ENCODE measurements at places on chromosomes 5 and 9.
A peak's percentile ranks its signal among the peaks of the same experiment; 100 is the strongest.

GRCh38 chr5:7881091-7881490 lies 12.1 kb downstream of the MTRR start:
- no peak for DNase-seq

DNA sequence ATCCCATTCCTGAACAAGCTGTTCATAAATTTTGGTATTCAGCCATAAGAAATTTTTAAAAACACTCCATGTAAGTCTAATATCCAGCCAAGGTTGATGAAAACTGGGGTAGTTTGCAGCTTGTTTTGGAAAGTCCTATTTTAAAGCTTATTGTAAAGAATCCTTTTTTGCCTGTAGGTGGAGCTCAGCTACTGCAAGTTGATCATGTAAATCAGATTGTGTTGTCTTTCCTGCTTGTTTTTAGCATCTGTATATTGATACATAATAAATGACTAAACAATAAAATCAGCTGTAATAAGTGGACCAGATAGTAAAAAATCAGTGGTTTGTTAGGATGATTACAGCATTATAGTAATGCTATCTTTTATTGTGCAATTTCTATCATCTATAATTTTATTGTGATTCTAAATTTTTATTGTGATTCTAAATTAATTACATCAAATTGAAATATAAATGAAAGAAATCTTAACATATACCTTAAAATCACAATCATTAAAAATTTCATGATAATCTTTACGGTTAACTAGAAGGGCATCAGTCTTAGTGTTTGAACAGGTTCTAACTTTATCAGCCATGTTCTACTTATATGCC lies 42.4 kb downstream of the CWC27 start:
- DNase-seq = peak; percentile 3

DNA sequence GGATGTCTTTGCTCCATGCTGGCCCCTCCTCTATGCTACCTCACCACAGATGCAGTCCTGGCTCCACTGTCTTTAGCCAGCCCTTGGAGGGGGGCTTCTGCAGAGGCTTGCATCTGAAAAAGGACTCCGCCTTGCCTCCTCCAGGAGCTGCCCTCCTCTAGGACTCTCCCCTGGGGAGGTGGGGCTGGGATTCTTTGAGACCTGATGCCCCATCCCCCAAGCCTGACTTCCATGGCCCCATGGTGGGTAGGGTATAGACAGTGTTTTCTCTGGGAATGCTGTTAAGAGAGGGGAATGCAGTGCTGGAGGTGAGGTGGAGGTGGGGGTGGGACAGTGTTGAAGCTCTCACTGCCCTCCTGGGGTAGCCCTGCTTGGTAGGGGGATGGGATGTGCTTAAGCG lies 14.3 kb downstream of the JADE2 start:
- DNase-seq = no peak

DNA sequence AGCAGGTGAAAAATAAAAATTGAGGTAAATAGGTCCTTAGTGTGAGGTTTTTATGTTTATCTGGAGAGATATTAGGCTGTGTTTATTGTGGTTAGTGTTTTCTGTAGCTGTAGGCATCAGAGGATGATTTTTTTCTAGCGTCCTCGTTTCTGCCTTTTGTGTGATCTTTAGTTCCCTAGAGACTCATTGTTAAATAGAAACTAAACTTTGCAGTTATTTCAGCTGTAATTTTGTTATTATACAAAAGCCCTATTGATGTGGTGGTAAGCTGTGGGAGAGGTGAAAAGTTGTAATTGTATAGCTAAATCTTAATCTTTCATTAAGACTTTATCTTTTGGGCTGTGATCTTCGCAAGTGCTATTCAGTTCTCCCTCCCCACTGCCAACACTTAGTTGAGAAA lies 340.3 kb downstream of the CYLC2 start:
- no peak for DNase-seq

GRCh38 chr9:134389642-134390041 lies 63.4 kb downstream of the RXRA start:
- DNase-seq = no peak

DNA sequence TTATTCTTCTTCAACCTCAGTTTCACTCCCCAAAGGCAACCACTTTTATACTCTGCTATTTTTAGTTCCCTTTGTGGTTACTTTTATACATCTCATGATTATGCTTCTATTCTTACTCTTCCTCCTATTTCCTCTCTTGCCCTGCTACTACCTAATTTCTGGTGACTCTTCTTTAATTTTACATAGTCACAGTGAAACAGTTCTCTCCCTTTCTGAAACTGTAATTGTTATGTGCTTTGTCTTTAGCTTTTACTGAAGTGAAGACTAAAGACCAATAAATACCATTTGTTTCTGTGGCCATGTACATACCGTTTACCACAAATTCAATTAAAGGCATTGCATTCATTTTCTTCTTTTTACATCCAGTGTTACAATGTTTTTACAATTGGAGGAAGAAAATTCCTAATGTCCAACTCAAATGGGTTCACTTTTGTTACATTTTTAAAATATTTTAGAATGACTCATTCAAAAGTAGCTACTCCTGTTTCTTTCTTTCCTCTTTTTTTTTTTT lies 410.6 kb downstream of the PSAT1 start:
- no peak for DNase-seq

DNA sequence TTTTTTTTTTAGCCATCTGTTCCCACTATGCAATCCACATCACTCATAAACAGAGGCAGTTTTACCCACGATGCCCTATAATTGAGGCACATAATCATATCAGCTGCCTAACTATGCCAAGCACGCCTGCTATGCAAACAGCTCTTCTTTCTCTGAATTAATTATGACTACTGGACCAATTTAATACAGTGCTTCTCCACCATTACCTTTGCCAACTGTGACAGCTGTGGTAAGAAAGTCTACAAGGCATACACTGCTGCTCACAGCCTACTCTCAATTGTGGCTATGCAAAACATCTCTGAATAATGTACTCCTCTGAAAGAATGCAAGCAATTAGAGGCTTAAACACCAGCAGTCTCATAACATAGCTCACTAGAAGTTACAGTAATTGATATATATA lies 97.1 kb downstream of the DTWD2 start:
- no peak for DNase-seq

DNA sequence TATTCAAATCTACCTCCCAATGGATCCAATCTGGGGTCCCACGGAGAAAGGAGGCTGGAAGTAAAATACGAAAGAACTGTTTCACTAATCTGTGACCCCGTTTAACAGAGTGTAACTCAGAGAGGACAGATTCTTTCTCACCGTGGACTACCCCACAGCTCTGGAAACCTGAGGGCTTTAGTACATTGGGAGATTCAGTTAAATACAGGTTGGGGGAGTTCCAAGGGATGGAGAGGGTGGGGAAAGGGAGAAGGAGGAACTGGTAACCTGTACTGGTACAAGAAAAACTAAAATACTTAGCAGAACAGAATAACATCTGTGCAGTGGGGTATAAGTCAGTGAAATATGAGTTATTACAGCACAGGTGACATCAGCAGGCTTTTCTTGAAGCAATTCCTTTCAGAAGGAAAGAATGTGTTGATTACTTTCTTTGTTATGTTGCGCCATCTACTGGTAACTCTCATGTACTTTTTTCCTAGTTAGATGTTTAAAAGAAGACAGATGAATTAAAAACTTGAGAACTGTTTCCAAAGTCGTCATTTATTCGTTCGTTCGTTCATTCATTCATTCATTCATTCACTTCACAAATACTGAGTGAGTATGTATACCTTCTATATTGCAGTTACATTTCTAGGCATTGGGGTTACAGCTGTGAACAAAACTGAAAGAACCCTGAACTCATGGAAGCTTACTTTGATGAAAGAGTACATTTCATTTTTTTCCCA lies 30.0 kb upstream of the STOM start:
- DNase-seq = no peak

GRCh38 chr9:20395651-20396050 lies 226.6 kb downstream of the MLLT3 start:
- no peak for DNase-seq

DNA sequence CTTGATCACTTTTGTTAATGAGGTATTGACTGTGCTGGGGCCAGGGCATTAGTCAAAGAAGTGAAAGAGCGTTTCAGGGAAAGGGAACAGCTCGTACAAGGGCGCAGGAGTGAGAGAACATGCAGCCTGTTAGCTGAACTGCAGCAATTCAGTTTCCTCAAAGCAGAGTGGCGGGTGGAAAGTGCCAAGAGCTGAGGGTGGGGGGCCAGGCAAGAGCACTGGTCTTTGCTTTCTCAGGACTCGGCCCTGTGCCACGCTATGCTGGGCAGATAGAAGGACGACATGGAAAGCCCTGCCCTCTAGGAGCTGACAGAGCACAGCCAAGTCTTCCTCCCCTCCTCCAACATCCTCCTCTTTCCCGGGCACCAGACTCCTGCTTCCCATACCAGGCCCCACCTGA lies 304.8 kb downstream of the SPOCK1 start:
- DNase-seq = no peak

GRCh38 chr9:135359764-135360163 lies 119.8 kb upstream of the PPP1R26 start:
- DNase-seq = no peak

- no peak for DNase-seq
Measured at GRCh38 chr9:69176471-69177171, 2.5 kb downstream of the TJP2 start.

Measured in activated T-cell treated with anti-CD3 and anti-CD28 coated beads, Interleukin-2, amount 50 U/mL, for 72 hours (primary cell).